ENCODE measurements at places on chromosomes 4 and X. TPM values are rescaled to one million over a fixed set of nuclear protein-coding genes. Genes with fewer than 3 reads are reported as not detected.

GRCh38 chr4:182411391-182411790 is 168.2 kb downstream of the TENM3 start:
- no peak for DNase-seq

DNA sequence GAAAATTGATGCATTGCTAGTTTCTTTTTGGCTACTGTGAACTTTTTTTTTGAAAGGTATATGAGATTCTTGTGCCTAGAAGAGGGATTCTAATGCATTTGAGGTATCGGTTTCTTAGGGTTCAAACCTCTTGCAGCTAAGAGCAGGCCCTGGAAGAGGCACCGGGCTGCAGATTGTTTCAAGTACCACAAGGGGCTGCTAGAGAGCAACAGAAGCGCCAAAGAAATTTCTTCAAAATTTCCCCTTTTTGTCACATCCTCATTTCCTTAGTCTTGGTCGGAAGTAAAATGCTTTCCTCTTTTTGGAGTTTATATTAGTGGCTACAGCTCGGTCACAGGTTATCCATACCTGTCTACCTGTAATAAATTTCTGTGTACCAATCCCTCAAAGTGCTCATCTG is 89.8 kb downstream of the PDGFRA start:
- peak; percentile 37 for DNase-seq

GRCh38 chrX:154546354-154547244 is at the start of gene G6PD:
Gene G6PD (minus strand): TSS chrX:154546846. CDS start chrX:154546155, 691 bp downstream.
- no peak for DNase-seq

Gene TAF7L
- not detected for total RNA-seq

GRCh38 chr4:156595041-156595440 is 376.6 kb downstream of the PDGFC start:
- DNase-seq: peak; percentile 41

GRCh38 chrX:53317365-53318069 is 36.1 kb upstream of the IQSEC2 start:
- DNase-seq: no peak
